ENCODE measurements at places on chromosomes 7 and 10.

- no peak for DNase-seq
These were observed 411.8 kb downstream of the PTPRN2 start for GRCh38 chr7:158175779-158176178.

DNA sequence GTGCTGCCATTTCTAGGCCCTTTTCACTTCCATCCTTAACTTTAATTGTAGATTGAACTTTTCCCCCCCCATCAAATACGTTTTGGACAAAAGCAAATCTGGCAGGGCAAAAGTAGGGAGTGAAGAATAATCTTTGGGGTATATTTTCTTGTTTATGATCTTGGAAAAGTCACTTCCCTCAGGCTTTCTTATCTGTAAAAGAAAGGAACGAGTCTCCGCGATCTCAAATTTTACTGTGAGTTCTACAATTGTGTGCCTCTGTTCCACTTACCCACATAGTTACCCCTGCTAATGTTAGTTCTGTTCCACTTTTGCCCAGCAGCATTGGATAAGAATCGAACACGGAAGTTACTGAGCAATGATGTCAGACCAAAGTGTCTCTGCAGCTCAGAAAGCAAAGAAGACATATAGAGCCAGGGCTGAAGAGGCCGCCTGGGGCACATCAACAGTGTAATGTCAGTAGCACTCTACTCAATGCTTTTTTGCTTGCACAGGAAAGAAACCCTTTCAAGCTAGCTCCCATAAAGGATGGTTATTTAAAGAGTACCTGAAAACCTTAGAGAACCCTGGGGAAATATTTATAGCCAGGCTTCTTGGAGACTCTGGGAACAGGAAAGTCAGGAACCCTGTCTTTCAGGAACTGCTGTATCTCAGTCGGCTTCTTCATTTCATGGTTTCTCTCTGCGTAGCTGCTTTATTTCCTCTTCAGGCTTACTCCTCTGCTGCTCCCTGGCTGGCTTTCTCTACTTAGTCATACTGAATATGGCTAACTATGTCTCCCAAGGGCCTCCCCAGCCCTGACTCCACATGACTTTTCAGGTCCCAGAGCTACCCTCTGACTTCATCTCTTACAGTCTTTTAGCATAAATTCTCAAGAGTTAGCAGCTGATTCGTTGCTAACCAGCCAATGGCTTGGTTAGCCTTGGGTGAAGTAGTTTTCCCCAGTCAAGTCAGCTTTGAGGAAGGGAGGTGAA lies 123.7 kb upstream of the FAM3C start:
- DNase-seq = no peak

- no peak for DNase-seq
These were observed 171.1 kb upstream of the TMEM196 start for GRCh38 chr7:19944363-19945120.

DNA sequence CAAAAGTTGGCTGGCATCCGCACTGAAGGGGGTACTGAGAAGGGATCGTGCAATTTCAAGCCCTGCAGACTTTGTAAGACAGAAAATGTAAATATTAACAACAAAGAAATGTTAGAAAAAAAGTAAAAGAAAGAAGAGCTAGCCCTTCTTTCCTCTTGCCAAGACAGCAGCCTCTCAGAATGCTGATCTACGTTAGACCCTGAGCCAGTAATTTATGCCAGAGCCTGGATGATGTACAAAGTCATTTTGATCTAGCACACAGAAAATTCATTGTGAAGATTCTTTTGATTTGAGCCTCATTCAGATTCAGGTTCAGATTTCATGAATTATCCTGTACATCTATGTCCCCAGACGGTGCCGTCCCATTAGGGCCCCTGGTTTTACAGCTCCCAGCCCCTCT lies 105.2 kb downstream of the PRKCQ start:
- no peak for DNase-seq

DNA sequence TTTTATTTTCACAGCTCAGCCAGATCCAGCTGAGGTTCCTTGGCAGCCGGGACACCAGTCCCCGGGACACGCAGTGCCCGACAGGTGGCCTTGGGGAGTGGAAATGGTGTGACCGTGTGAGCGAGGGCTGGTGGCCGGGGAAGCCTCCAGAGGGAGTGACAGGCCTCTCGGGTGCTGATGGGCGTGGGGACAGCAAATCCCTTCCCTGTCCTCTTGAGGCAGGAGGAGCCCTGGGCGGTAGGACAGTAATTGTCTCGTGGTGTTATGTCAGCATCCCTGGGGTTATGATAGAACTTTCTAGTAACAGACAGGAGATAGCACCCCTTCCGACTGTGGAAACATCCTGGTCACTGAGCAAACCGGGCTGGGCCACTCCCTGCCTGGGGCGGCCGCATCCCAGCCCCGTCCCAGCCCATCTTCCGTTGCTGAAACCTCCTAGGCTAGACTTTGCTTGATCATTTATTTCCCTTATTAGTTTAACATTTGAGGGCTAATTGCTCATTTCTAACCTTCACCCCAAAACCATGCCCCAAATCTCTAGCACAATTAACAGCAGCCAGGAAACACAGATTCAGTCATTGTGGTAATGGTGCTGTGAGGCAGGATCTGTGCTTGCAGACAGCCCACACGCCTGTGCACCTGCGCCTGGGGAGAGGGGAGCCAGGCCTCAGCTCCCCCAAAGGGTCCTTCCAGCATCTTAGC lies 63.3 kb downstream of the ELFN1 start:
- no peak for DNase-seq

GRCh38 chr10:48292616-48293015 lies 13.9 kb upstream of the MAPK8 start:
- DNase-seq = no peak

- no peak for DNase-seq
These were observed 86.2 kb downstream of the TACC2 start for GRCh38 chr10:122075171-122075570.

DNA sequence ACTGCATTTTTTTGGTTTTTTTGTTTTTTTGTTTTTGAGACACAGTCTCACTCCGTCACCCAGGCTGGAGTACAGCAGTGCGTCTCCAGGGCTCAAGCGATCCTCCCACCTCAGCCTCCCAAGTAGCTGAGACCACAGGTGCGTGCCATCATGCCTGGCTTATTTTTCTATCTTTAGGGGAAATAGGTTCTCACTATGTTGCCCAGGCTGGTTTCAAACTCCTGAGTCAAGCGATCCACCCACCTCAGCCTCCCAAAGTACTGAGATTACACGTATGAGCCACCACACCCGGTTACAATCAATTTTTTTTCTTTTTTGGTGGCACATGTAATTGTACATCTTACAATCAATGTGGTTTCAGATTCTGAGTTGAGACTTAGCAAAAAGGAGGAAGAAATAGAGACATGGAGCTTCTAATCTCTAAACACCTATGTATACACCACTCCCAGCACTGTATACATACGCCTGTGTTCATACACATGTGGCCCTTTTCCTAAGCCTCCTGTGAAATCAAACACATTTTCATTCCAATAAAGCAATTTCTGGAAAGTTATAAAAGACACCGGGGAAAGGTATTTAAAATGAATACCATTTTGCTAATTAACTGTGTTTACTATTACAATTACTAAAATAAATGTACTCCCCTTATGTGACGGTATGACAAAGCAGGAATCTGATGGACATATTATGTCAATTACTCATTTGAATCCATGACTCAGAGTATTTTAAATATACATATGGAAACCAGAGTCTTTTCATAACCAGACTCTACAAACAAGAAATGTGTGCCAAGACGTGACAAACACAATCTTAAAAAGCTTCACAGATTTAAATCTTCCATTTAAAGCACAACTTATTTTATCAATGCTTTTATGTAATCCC lies 40.9 kb downstream of the SMURF1 start:
- no peak for DNase-seq

- no peak for DNase-seq
These were observed 1612.4 kb upstream of the LRRTM3 start for GRCh38 chr10:65313406-65313805.

GRCh38 chr10:15843695-15844094 lies 16.6 kb downstream of the MINDY3 start:
- DNase-seq = no peak

GRCh38 chr7:18116661-18117060 lies 89.0 kb upstream of the PRPS1L1 start:
- no peak for DNase-seq

DNA sequence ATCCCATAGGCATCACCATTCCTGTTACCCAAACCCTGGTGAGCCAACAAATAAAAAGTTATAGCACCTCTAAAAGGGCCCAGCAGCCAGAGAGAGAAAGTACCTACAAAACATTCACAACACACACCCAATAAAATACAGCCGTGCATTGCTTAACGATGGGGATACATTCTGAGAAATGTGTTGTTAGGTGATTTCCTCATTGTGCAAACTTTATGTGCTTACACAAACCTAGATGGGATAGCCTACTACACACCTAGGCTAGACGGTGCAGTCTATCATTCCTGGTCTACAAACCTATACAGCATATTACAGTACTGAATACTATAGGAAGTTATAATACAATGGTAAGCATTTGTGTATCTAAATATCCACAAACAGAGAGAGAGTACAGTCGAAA lies 44.9 kb upstream of the UCN3 start:
- DNase-seq = no peak

DNA sequence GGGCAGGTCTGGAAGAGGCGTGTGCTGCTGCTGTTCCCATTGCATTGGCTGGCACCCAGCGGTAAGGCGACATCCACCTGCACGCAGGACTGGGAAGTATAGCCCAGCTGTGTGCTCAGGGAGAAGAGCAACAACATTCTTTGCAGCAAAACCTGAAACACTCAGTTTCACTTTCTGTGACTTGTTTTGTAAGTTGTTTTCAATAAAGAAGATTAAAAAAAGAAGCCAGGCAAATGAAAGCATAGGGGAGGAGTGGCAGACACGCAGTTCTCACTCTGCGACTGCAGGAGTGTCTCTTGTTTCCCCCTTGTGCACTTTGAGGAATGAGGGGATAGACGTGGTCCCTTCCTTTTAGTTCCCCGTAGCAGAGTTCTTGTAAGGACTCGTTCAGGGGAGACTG lies 5.8 kb downstream of the FBH1 start:
- no peak for DNase-seq

Data from NCI-H2107 (cell line).